ENCODE measurements at places on chromosomes 11 and 22.

DNA sequence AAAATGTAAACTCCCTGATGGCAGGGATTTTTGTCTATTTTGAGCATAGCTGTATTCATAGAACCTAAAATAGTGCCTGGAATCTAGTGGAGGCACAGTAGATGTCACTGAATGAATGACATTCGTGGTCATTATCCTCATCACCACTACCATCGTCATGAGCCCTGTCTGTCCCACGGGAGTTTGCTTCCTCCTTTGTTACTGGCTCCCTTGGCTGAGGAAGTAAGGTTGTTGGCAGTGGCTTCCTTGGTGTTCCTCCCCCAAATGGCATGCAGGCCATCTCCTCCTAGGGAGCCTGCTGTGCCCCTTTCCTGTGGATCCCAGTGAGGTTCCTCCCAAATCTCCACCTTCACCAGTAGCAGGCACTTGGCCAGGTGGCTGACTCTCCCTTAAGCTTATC is 183.0 kb downstream of the CEP164 start:
- no peak for DNase-seq

DNA sequence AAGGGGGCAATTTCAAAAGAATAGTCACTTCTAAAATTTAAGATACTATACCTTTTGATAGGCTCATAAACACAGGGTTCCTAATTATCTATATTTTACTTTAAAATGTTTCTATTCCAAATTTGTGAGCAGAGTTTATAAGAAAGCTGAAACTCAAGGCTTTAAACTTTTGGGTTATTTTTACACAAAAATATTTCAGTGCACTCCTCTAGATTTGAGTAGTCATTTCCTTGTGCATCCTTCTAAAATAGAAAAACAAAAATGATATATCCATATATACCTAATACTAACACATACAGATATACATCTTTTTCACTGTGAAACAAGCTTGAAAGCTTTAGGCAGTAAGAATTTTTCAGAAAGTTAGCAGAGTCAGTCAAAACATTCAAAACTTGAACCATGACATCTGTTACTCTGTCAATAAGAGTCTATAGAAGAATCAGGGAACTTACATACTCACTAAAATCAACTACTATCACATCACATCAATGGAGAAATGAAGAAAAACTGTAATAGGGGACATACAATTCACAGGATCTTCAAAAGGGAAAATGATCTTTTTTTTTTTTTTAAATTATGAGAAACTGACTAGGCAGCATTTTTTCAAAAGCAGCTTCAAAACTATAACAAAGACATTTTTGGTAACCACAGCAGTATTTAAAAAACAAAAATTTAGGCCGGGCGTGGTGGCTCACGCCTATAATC is 5.1 kb downstream of the PHF21A start:
- DNase-seq = no peak

DNA sequence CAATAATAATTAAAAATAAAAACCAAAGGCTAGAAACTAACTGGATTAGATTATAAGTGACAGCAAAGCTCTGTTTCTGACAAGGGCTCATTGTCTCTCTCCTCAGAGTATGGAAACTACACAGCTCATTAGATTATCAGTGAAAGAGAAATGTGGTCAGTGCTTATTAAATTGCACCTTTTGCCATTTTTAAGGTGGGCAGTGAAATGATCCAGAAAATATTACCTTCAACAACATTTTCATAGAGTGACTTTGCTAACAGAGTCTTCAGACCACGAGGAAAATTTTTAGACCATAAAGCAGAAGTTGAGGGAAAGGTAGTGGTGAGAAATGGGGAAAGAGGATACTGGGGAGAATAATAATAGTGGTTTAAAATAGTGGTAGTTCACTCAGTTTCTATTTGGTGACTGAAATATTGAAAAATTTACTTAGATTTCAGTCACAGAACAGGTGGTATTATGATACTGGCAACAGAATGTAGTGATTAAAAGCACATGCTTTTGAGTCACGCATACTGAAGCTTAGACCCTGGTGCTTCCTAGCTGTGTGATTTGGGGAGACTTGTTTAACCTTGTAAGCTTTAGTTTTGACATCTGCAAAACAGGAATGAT is 684.0 kb upstream of the CCDC90B start:
- DNase-seq = no peak

GRCh38 chr11:67255864-67256263 is 10.4 kb upstream of the GRK2 start:
- DNase-seq = no peak

GRCh38 chr22:36194971-36195370 is 6.6 kb downstream of the APOL4 start:
- DNase-seq = peak; percentile 49

DNA sequence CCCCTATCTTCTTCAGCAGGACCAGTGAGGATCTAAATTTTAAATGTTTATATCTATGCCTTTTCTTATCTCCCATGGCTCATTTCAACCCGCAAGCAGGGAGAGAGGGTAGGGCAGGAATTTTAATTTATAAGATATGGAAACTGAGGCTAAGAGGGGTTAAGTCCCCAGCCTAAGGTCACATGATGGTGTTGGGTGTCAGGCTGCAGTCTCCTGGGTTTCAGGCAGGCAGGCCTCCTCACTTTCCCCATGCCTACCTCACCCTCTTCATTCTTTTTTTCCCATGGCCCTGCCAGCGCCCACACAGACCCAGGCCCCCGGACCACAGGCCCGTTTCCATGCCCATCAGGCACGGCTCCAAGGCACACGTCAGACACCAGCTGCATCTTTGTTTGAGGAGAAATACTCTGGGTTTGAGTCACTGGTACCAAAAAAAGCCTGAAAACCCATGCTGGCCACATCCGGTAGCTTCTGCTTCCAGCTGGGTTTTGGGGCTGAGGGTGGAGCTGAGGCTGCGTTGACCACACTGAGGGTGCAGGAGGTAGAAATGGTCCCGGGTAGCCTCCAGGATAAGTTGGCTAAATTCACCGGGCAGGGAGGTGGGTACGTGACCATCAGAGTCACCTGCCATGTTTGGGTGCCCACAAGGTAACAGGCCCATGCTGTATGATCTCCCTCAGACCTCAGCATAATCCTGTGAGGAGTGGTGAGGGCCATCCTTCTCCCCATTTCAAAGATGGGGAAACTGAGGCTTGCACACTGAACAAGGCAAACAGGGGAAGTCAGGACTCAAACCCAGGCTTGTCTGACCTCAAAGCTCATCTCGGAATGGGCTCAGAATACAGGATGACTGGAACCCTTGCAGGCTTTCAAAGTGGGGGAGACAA is 7.5 kb downstream of the CRYBB1 start:
- peak; percentile 55 for DNase-seq

DNA sequence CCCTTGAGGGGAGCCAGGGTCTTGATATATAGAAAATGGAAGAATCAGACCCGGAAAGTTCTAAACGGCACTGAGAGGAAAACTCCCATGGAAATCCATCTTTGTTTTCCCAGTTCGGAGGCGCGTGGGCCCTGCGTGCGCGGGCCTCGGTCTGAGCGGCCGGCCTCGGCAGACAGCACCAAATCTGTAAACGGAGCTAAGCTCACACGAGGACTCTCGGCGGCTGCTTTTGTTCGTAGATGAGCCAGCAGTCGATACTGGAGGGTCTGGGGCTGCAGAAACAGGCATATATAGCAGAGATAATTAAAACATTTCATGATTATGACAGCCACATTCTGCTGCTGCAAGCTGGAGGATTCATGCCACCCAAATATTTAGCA is 68.5 kb upstream of the PPARA start:
- DNase-seq = no peak

DNA sequence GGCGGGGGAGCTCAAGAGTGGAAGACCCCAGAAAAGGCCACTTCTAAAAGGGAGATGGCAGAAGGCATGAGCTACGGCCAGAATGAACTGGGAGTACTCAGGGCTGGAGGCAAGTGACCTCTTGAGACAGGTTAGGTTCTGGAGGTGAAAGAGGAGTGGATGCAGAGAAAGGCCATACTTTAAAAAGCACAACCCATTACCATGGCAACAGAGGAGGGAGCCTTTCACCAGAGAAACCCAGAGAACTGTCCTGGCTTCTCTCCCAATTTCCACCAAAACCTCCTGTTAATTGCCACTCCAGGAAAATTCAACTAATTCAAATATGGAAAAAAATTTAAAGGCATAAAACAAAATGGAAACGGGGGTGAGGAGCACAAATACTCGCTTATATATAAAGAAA is 15.8 kb downstream of the A4GALT start:
- DNase-seq = no peak

DNA sequence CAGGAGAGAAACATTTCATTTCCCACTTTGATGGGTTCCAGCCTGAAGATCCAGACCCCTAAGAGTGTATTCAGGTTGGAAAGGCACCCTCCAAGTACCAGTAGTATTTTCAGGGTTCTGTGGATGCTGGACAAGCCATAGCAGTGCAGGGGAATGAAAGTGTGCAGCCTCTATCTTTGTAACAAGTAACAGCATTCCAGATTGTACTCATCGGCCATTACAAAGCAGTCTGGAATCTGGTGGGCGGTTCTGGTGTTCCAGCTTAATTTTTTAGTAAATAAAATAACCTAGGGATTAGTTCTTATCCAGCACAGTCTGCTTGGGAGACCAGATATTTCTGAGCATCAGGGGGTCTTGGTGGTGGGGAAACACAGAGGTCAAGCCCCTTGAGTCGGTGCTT is 22.6 kb downstream of the APLNR start:
- peak; percentile 34 for DNase-seq

- no peak for DNase-seq
Observed at GRCh38 chr11:15341587-15341986, 226.9 kb downstream of the INSC start.

DNA sequence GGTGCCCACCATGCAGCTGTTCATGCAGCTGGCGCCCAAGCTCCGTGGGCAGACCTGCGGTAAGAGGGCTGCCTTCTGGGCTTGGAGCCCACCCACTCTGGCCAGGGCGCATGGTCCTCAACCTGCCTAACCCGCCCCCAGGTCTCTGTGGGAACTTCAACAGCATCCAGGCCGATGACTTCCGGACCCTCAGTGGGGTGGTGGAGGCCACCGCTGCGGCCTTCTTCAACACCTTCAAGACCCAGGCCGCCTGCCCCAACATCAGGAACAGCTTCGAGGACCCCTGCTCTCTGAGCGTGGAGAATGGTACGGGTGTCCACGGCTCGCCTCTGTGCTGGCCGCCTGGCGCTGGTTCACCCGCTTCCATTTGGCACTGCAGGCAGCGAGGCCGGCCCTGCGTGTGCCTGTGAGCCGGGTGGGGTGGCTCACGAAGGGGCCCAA is 11.0 kb downstream of the MUC5AC start:
- no peak for DNase-seq

DNA sequence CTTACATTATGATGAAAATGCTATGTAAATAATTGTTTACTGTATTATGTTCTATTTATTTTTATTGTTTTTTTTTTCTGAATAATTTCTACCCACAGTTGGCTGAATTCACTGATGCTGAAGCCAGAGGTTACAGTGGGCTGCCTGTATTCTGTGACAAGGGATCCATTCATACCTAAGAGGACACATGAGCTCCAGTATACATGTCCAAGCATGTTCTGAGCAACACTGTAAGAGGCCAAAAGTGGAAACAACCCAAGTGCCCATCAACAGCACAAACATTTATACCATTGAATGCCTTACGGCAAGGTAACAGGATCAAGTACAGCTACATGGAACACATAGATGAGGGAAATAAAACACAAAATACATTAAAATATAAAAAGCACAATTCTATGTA is 1.4 kb upstream of the SRSF8 start:
- no peak for DNase-seq

- no peak for DNase-seq
Observed at GRCh38 chr11:92770981-92771380, 198.5 kb upstream of the MTNR1B start.

GRCh38 chr11:35343033-35343598 is 76.2 kb downstream of the SLC1A2 start:
- no peak for DNase-seq

DNA sequence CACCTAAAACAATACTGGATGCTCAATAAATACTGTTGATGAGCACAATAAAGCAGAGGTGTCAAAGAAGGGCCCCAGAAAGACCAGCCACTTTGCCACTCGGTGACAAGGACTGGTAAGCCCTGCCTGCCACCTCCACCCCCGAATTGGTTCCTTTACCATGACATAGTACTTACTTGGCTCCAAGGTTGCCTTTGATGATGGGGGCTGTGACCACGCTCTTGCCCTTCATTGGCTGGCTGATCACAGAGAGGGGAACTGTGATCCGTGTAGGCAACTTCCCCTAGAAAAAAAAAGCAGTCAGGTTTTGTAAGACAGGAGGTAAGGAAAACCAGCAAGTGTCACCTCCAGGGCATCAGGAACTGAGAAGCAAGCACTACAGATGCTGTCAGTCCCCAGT is 29.7 kb downstream of the NFRKB start:
- DNase-seq = no peak

DNA sequence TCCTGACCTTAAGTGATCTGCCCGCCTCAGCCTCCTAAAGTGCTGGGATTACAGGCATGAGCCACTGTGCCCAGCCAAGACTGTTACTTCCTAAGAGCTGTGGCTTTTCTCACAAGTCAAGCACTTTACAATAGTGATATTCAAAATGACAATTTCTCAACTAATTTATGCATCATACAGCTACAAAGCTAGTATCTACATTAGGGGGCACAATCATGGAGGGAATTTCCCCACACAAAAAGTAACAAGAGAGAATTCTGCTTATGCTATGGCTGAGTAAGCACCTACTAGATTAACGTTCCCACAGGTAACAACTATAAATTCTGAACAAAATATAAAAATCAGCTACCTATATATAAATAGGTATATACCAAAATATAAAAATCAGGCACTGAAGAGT is 72.7 kb downstream of the SBF2 start:
- DNase-seq = no peak

- DNase-seq = no peak
Observed at GRCh38 chr22:32018056-32018455, 25.0 kb upstream of the SLC5A1 start.

DNA sequence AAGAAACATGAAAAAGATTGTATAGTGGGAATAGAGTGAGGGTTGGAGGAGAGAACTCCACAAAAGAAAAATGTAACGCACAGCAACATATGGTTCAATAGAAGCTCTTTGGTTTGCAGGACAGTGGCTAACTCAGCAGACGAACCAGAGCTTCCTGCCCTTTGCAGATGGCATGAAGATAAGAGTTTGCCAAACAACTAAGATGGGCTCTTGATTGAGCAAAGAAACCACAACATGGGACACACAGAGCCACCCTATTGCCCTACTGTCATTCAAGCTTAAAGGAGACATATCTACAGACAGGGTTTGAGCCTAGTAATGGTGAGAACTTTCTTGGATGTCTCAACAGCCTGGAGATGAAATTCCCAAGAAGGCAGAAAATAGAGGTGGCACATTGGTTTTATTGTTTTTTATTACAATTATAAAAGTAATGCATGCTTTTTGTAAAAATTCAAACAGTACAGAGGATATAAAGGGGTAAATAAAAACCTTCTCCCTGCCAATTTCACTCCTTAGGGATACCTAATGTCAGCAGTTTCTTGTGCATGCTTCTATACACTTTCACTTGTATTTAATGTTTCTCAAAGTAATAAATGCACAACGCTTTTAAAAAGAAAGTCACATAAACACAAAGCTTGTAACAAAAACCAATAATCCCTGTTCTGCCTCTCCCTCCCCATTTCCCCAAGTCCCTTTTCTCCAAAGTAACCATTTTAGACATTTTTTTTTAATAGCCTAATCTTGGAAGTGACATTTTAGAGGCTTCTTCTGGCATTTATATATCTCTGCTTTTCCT is 63.7 kb downstream of the COPB1 start:
- no peak for DNase-seq

Data from AG09319 (cell line).